ENCODE measurements at places on chromosomes 12 and 14.

DNA sequence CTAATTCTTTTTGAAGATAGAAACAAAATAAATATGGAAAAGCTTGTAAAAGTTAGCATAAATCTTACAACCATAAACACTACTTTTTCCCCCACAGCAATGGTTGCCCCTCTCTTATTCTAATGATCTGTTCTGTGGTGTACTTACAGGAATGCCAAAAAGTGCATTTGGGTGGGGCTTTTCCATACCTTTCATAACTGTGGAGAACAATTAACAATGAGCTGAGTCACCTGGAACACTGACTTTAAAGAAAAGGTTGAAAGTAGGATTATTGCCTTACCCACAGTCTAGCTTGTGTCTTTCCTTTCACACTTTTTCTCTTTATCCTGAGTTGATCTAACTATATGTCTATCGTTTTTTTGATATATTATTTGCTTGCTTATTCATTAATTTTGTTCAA is 86.9 kb downstream of the TPH2 start:
- no peak for DNase-seq

GRCh38 chr14:24177891-24178290 is 6.0 kb downstream of the REC8 start:
- DNase-seq: no peak

DNA sequence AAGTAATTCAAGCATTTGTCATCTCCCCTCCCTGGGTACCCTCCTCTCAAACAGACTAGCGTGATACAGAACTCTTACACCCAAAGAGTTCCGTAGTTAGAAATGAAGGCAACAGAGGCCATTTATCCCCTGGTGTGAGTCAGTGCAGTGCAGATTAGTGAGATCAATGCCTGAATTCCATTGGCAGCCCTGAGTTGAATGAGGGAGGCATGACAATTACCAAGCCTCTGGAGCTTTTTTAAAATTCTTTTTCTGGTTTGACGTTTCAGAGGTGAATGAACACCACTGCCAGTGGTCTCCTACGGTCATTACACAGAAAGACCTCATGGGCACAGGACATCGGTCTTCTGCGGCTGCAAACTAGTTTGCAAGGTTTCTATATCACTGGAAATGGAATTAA is 94.4 kb downstream of the PRIMA1 start:
- no peak for DNase-seq

DNA sequence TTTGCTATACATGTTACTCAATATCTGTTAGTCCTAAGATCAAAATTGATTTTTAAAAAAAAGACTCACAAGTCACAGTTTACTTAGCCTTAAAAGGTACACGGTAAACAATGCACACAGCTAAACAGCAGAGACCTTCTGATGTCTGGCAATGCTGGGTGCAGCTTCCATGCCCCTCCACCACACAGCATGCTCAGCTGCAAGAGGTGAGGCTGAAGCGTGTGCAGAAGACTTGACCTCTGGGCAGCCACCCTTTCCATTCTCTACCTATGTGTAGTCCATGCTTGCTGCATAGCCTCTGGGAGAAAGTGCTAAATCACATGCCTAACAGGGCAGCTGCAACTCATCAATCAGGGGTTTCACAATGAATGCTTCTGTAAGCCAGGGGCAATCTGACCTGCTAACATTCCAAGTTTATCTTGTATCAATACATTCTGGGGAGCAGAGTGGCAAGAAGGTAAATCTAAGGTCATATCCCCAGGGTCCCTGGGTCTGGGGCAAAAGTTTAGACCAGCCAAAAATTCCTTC is 44.5 kb upstream of the AMN1 start:
- DNase-seq: no peak

DNA sequence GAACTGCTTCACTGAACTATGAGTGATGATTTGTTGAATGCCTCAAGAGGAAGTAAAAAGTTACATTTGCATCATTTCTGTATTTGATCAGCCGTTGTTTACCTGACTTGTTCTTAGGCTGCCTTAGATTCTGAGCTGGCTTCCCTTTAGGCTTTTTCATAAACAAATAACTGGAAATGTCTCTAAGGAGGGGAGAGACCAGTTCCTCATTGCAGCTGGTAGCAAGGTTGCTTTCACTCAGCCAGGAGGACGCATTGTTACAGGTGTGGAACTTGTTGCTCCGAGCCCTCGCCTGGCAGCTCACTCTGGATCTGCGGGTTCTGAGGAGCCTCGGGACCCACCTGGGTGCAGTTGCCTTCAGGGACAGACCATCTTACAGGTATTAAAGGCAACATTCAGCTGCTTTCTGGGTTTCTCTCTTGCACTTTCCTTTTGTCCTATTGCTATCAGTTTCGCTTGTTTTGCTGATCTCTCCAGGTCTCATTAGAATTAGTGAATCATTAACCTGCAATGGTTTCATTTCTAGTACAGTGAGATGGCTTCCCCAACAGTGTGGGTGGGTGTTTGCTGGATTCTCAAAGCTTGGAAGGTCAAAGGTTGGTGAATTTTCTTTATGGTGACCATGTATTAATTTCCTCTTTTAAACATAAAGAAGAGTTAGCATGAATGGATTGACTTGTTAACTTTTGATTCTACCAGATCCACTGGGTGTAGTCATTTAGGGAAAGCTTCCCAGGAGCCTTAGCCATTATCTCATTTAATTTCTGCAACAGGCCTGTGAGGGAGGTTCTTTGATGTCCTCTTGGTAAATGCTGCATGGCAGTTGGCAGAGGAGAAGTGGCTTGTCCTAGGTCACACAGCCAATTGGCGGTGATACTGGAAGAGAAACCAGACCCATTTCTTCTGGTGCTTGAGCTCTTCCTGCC is at the start of gene PLEKHG7:
TSS of gene PLEKHG7 (plus strand) at position 236 of the 926 bp plus-strand sequence. CDS start 3,643 bp downstream, outside the sequence.
- no peak for DNase-seq

DNA sequence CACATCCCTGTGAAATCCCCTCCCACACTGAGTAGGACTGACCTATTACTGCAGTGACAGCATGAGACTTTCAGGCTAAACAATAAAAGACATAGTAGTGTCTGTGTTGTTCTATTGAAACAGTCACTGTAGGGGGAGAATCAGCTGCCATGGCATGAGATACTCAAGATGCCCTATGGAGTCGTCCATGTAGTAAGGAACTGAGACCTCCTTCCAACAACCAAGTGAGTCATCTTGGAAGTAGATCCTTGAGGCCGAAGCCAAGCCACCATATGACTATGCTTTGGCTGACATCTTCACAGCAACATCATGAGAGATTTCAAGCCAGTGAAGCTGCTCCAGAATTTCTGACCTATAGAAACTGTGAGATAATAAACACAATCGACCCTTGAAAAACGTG is 12.1 kb upstream of the LRP6 start:
- DNase-seq: no peak

- DNase-seq: no peak
Measured at GRCh38 chr14:75155169-75155568, 21.2 kb downstream of the TMED10 start.

DNA sequence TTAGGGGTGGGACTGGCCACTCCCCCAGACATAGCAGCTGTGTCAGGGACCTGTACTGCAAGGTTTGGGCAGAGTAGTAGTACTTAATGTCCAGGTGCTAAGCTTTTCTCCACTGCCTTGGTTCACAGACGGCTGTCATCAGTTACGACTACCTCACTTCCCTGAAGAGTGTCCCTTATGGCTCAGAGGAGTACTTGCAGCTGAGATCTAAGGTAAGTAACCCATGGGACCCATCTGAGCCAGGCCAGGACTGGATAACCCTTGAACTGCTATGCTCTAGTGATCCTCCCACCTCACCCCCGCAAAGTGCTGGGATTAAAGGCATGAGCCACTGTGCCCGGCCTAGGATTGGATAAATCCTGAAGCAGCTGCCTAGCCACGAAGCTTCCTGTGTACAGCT is 22.4 kb downstream of the ADCK1 start:
- no peak for DNase-seq

- no peak for DNase-seq
Measured at GRCh38 chr14:99132821-99133635, 139.0 kb downstream of the BCL11B start.

DNA sequence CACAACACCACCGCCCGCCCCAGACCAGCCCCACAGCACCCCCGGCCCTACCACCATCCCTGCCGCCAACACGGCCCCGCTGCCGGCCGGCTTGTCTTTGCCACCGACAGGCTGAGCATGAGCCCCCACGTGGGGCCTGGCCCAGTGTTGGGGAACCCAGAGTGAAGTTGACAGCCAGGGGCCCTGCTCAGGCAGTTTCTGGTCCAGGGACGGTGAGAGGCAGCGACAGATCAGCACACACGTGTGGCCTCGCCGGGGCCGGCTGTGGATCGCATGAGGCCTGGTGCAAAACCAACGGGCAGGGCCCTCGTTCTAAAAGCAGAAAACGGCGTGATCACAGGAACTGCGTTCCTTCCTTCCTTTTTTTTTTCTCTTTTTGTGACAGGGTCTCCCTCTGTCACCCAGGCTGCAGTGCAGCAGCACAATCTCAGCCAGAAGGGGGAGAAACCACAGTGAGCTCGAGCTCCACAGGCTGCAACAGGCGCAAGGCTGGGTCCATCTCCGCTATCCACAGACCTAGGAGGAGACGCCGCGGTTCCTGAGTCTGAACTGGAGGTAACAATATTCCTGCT is 50.5 kb upstream of the FBRSL1 start:
- no peak for DNase-seq

- DNase-seq: no peak
Measured at GRCh38 chr12:94867066-94867855, 136.2 kb downstream of the NDUFA12 start.

- DNase-seq: no peak
Measured at GRCh38 chr14:24613241-24613640, 3.8 kb upstream of the GZMH start.

DNA sequence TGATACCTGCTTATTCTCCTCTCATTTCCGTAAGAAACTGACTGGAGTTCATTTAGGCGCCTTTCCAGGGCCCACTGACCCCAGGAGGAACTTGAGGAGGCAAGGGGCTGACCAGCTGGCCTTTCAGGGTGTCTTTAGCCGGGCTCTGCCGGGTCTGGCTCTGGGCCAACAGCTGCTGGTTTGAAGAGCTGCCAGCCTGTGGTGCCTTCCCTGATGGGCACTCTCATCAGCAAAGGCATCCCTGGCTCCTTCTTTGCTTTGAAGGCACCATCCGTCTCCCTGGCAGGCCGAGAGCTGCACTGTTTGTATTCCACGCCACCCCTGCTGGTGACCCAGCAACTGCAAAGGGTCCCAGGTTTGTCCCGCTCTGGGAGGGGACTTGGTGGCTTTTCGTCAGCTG is 42.0 kb downstream of the IQSEC3 start:
- DNase-seq: no peak

GRCh38 chr14:99559286-99559990 is 44.6 kb downstream of the CCDC85C start:
- DNase-seq: no peak

DNA sequence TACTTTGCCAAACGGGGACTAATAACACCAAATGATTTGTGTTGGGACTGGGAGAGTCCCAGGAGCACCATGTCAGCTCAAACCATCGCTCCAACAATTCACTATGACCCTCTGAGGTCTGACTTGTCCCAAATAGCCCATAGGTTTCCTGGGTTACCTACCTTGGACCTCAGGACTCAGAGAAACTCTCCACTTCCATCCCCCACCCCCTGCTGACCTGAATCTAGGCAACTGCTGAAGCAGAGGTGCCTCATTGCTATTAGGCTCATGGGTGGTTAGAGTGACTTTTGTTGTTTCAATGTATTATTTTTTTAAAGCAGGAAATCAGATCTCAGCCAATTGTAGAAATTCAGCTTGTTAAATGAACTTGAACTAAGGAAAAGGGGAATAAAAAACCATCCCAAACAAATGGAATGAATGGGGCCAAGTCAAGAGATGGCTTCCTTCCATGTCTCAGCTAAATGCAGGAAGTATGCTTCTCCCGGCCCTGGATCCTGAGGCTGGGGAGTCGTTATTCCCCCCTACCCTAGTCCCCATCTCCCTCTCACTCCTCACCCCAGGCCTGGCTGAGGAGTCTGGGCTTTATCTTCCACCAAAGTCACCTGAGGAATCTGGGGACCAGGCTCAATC is 80.9 kb upstream of the SLC24A4 start:
- DNase-seq: no peak

- DNase-seq: no peak
Measured at GRCh38 chr14:87170179-87170578, 822.8 kb downstream of the GALC start.

DNA sequence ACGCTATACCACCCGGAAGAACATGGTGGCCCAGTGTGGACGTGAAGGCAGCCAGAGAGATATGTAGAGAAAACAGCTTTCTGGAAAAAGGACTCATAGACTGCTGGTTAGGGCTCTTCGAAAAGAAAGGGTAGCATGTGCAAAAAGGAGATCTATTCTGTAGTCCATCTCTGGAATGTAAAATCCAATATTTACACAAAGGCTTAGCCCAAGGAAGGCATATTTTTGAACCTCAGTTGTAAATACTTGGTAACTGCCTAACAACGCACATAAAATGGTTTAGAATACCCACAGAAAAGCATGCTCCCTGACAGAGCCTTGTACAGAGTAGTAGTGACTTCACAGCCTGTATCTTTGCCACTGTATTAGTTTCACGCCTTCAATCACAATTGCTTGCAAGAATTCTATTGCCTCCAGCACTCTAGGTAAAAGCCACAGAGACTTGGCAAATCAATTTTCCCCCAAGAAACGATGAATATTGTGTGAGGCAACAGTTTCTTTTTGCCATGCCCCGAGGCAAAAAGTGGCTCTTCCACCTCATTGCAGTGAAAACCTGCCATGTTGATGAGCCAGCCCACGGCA is 59.2 kb downstream of the TRIM9 start:
- no peak for DNase-seq

DNA sequence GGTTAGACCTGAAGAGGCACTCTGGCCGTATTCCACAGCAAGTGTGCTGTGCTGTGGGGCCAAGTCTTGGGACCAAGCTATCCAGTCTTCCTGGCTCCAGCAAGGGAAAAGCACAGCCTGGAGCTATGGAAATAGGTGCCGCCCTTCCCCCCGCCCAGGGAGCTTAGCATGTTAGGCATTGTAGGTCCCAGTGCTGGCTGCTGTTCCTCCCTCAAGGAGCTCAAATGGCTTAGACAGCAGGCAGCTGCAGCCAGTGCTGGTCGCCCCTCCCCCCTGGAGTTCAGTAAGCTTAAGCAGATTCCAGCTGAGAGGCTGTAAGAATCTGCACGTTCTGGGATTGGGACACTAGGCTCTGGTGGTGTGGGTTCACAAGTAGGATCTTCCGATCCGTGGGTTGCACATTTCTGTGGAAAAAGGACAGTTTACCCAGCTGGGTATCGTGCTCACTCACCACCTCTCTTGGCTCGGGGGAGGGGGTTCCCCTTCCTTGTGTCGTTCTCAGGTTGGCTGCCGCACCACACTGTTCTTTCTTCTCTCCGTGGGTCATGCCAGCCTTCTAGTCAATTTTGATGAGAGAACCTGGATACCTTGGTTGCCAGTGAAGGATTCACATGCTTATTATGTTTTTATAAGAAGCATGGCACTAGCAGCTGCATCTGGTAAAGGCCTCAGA is 127.3 kb downstream of the CNTN1 start:
- no peak for DNase-seq

DNA sequence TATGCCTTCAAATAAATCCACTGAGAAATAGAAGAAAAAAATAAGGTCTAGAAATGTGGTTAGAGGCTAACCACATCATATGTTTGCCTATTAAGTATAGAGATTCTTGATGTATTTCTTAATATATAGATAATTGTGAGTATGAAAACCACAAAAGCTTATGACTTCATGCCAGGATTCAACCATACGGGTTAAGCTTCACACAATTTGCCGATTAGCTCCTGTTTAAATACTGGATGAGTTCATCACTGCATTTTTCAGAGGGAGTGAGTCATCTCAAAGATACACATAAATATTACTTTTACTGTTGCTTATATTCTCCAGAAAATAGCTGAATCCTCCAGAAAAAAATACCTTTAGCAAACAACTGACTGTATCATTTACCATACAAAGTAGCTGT is 79.6 kb downstream of the RPL10L start:
- DNase-seq: peak; percentile 59

- DNase-seq: no peak
Measured at GRCh38 chr14:70036665-70037064, 152.1 kb downstream of the SLC8A3 start.
